ENCODE measurements at places on chromosomes 2 and 18. TPM values are rescaled to one million over a fixed set of nuclear protein-coding genes. Genes with fewer than 3 reads are reported as not detected.

DNA sequence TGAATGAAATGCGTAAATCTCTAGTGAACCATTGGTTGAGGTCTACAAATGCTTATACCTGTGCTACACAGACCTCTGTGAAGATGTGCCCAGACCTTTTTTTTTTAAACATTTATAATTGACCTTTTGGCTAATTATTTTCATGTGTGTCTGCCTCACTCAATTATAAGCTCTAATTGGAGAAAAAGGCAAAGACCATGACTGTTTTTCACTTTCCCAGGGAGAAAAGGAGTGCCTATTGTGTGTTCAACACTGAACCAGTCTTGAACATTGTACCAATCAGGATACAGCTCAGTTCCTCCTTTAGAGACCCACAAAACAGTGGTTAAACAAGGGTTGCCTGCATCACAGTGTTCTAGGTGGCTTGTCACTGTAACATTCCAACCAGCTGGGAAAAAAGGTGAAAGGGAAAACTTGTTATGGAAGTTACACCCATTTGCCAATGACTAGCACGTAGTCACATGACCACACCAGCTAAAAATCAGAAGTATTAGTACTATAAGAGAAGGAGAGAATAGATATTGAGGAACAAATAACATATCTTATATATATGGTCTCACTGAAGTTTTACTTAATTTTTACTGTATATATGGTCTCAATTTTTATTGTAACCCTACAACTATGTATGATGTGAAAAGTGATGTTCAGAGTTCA lies 13.4 kb downstream of the TANK start:
- DNase-seq, result no peak
- H3K36me3 ChIP-seq, result no peaks in the 10 kb centered on the region
- peaks cover 34% of the 10 kb centered on the region for H3K4me1 ChIP-seq
- no peaks in the 10 kb centered on the region for H3K27me3 ChIP-seq

CCDC138 gene
- total RNA-seq, result 4.9 TPM

DNA sequence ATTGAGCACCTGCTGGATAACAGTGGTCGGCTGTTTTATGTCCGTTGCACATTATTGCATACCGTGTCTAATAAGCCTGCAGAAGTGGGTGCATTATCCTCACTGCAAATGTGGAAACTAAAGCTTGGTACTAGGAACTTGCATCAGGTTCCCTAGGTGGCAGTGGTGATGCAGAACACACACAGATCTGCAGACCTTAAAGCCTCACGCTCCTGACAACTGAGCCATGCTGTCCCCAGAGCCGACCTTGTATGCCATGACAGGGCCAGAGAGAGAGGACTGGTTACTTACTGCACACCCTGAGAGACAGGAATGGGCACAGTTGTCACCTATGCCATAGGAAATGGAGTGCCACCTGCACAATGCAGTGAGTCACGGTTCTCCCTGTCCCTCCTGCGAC lies 151.8 kb downstream of the SH3RF3 start:
- DNase-seq, result no peak
- peaks cover 33% of the 10 kb centered on the region for H3K4me1 ChIP-seq
- H3K27me3 ChIP-seq, result no peaks in the 10 kb centered on the region
- no peak overlapping the region for H3K27ac ChIP-seq

RBM45 gene
- total RNA-seq, result 9.1 TPM

TMEM17 gene
- 0.98 TPM for total RNA-seq

DNA sequence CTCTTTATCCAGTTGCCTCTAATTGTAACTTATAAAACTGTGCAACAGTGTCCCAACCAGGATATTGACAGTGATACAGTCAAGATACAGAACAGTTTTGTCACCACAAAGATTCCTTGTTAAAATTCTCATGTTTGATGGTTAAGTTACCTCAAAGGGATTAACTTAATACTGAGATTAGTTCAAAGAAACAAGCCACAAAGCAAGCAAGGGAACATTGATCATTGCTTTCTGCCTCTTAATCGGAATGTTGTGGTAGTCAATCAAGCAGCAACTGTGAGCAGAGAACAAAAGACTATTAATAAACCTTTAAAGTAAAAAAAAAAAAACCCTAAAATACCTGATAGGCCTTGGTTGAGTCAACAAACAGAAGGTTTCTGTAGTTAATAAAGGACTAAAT lies 352.3 kb downstream of the PARD3B start:
- no peaks in the 10 kb centered on the region for H3K27me3 ChIP-seq
- H3K4me1 ChIP-seq, result no peaks in the 10 kb centered on the region
- H3K4me3 ChIP-seq, result no peak overlapping the region
- no peak for DNase-seq
- H3K36me3 ChIP-seq, result no peaks in the 10 kb centered on the region

GRCh38 chr2:231780123-231780908 lies 766 bp downstream of the PDE6D start:
- H3K4me3 ChIP-seq, result peak overlapping the region; percentile 74
- no peaks in the 10 kb centered on the region for H3K36me3 ChIP-seq
- peak overlapping the region; percentile 89 for H3K27ac ChIP-seq
- H3K4me1 ChIP-seq, result peaks cover 40% of the 10 kb centered on the region
- DNase-seq, result no peak

DNA sequence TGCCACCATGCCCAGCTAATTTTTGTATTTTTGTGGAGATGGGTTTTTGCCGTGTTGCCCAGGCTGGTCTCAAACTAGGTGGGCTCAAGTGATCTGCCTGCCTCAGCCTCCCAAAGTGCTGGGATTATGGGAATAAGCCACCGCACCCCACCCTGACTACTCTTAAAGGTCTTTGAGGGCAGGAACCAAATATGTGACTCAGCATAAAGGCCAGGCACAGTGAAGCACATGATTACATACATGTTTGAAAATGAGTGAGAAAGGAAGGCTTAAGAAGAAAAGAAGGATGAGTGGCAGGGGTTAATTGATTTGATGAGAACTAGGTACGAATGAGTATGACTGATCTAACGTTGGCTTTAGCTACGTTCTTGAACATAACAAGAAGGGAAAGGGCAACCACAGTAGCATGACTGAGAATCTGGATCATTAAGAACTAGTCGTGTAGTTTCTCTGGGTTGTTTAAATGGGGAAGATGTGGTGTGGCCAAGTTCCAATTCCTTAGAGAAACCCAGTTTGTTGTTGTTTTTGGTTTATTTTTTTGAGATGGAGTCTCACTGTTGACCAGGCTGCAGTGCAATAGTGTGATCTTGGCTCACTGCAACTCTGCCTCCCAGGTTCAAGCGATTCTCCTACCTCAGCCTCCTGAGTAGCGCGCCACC lies 6.8 kb downstream of the RESP18 start:
- no peaks in the 10 kb centered on the region for H3K27me3 ChIP-seq
- no peak overlapping the region for H3K4me3 ChIP-seq
- no peaks in the 10 kb centered on the region for H3K4me1 ChIP-seq
- DNase-seq, result no peak

GRCh38 chr18:70121842-70122241 lies 83.6 kb downstream of the RTTN start:
- H3K27ac ChIP-seq, result no peak overlapping the region
- H3K4me3 ChIP-seq, result no peak overlapping the region
- H3K27me3 ChIP-seq, result no peaks in the 10 kb centered on the region

Measured in vagina (tissue), 2 donors.